Activated CD4-positive, alpha-beta T cell treated with anti-CD3 and anti-CD28 coated beads for 24 hours (primary cell): ENCODE measurements at places on chromosomes 13 and 19.

- no peak for DNase-seq
These were observed 220.0 kb downstream of the TEX29 start for GRCh38 chr13:111540486-111540885.

GRCh38 chr13:58566176-58566575 is 934.6 kb downstream of the PCDH17 start:
- no peak for DNase-seq

GRCh38 chr13:48446464-48446863 is 33.6 kb upstream of the LPAR6 start:
- DNase-seq: no peak

GRCh38 chr13:27147530-27148170 is 24.0 kb downstream of the USP12 start:
- DNase-seq: no peak

GRCh38 chr19:17333611-17334413 is 843 bp downstream of the ANO8 start:
- peak; percentile 74 for DNase-seq

GRCh38 chr13:44601586-44601985 is 25.5 kb upstream of the TSC22D1 start:
- no peak for DNase-seq

DNA sequence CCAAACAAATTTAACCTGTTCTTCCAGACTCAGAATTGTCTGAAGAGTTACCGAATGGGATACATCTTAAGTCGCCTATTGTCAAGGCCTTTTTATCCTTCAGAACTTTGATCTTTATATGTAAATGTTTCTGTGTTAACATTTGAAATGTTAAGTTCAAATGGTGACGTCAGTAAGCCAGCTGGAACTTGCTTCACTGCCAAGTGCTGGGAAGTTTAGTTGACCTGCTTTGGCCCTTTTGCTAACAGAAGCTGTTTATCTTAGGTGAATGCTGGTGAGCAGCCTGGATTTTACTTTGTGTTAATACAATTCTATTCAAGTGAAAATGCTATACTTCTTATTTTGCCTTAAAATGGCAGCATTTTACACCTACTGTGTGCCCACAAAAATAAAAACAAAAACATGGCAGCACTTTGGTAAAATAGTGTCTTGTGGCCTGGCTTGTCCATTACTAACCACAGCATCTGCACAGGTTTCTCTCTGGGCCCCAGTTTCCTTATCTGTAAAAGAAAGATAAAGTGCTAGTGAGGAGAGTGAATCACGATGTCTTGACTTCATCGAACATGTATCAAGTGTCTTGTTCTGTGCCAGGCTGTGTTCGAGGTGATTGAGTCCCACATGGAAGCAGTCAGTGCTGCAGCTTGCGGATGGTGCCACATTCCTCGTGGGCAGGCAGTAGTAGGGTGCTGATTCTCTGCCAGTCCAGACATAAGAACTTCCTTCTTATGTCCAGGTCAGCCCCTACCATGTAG is 2.2 kb downstream of the NAXD start:
- DNase-seq: no peak

- no peak for DNase-seq
These were observed 1.5 kb downstream of the ZNF235 start for GRCh38 chr19:44303320-44303719.

- DNase-seq: no peak
These were observed 225.5 kb upstream of the IPO5 start for GRCh38 chr13:97727991-97728390.

- no peak for DNase-seq
These were observed 1.7 kb upstream of the PNKP start for GRCh38 chr19:49869009-49869483.

GRCh38 chr13:51518827-51519226 is 65.4 kb upstream of the WDFY2 start:
- no peak for DNase-seq

- DNase-seq: no peak
These were observed 155.0 kb upstream of the TSHZ3 start for GRCh38 chr19:31504221-31504620.

DNA sequence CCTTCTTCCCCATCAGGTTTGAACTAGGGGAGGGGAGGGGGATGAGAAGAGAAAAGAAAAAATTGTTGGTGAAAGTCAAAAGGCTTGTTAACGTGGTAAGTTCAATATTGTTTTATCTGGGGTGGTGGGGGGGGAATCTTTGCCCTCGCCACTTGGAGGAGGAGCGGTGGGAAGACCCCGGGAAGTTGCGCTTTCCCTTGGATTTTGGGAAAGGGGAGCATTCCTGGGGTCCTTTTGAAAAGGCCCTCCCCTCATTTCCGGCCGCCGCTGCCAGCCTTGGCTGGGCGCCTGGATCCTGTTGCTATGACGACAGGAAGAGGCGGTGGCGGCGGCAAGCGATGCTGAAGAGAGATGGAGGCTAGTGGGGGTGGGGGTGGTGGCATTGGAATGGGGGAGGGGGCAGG is 4.6 kb upstream of the CACNG8 start:
- no peak for DNase-seq

DNA sequence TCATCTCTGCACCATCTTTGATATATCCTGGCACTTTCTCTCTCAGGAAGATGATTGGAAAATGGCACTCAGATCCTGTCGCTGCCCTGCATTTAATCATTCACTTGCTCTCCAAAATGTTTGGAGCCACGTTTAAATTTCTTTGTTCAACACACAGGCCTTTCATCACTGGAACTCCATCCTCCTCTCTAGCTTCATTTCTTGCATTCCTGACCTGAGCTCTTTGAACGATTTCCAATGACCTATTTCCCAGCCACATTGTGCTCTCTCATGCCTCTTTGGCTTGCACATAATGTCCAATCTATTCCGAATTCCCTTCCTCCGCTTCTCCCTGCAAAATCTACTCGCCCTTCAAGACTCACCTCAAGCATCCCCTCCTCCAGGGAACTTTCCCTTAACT is 287.4 kb upstream of the NBEA start:
- DNase-seq: no peak

GRCh38 chr19:17491287-17491686 is 20.2 kb upstream of the PGLS start:
- no peak for DNase-seq
